ENCODE measurements at places on chromosomes 5 and 9. TPM values are rescaled to one million over a fixed set of nuclear protein-coding genes. Genes with fewer than 3 reads are reported as not detected.

Gene PROB1
- total RNA-seq, result 0.12 TPM

Gene RANBP3L
- not detected for total RNA-seq

Gene C1QTNF2
- 0.08 TPM for total RNA-seq

Gene TAF1L
- total RNA-seq, result not detected

Gene KCNV2
- total RNA-seq, result not detected

Gene SPATA31A5
- not detected for total RNA-seq
